Stimulated activated CD4-positive, alpha-beta T cell treated with anti-CD3 and anti-CD28 coated beads, TNF-alpha, amount 100 ng/mL, for 48 hours (primary cell): ENCODE measurements at places on chromosomes 2 and 18.

DNA sequence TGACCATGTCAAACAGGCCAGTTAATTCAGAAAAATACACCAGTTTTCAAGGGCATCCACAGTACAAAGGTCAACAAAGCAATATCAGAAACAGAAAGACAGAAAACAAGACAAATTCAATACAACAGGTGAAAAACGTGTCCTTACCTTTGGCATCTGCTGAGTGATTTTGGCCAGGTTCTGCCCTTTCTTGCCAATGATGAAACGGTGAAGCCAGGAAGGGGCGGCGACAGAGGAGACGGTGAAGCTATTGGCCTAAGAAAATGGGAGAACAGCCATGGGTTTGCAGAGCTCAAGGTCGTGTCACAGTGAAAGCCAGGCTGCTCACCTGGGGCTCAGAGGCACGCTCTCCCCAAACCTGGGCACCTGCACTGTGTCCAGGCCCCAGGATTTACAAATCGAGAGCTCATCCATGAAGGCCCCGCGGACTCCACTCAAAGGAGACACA lies 60.5 kb downstream of the HDLBP start:
- no peak for DNase-seq

DNA sequence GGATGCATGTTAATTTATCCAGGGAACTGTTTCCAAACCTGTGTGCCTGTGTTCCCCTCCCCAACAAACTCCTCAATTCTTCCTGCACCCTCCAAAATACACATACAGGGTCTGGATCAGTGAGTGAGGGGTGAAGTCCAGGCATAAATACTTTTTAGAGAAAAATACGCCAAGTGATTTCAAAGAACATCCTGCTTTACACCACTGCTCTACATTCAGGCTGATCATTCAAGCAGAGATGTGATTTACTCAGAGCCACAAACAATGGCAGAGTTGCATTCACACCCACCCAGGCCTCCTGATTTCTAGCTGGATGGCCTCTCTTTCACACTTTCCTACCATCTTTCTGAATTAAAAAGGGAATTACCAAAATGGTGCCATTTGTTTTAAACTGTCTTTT lies 289.5 kb upstream of the SLC14A2 start:
- DNase-seq, result no peak

DNA sequence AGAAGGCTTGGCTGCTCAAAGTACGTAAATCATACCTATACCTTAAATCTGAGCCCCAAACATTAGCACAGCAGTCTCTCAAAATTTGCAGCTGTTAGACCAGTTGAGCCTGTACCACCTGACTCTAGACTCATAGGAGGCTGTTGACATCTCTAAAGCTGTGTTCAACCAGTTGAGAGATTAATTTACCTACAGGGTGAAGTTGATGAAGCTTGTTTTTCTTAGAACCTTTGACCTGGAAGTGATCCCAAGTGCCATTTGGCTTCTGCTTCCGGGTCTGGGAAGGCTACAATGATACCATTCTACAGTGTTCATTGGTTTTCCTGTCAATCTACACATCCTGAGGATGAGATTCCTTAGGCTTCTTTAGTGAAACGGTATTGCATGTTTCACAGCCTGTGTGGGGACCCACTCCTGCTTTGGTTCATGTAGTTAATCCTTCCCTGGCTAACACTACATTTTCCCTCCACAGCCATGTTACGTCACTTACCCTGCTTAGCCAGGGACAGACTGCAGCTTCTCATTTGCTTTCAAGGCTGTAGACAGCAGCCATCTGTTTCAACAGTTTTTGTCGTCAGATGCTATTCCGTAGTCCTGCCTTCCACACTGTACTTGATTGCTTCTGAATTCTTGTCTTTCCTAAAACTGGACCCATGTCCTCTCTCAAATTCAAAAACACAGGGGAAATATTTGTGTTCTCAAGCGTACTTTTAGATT lies 4.7 kb upstream of the IL1RL2 start:
- DNase-seq, result no peak

DNA sequence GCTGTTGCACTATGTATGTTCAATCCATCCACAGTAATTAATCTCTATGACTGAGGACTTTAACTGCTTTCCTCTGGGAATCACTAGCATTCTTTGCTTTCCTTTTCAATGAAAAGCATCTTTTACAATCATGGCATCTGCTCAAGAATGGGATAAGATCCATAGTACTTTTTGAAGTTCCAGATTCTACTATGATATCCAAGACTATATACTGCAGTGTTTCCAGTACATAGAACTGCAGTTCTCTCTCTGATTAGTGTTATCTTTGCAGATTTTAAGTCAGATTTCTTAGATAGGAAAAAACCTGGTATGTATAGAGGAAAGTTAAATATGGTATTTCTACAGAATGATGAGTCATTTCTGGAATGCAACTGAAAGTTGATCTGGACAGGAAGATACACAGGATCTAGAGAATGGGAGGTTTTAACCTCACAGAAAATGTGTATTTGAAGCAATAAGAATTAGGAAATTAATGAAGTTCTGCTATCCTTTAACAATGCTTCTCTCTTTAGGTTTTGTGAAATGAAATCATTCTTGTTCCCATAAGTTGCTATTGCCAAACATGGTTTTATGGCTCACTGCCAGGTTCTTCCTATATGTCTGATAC lies 670.7 kb downstream of the ERBB4 start:
- no peak for DNase-seq

GRCh38 chr2:44967056-44967455 lies 25.6 kb downstream of the SIX3 start:
- no peak for DNase-seq

GRCh38 chr2:209368406-209368805 lies 55.4 kb upstream of the MAP2 start:
- no peak for DNase-seq

GRCh38 chr18:27094621-27095020 lies 90.5 kb downstream of the CHST9 start:
- DNase-seq, result no peak

DNA sequence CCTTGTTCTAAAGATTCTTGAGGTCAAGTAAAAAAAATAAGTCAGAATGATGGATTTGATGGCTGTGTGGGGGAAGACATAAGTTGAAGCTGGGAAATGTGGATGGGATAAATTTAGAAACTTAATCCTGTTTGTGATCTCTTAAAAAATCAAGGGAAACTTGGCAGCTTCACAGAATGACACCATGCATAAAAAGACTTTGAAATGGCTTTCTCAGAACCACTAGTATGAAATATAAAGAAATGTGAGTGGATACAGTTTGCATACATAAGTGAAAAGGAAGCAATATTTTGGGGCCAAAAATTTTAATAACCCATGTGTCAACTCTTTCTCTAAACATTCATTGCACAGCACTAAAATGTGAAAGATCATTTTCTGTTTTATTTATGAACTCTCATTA lies 21.7 kb downstream of the CDH19 start:
- no peak for DNase-seq

- no peak for DNase-seq
Observed at GRCh38 chr2:32680942-32681341, 53.1 kb downstream of the TTC27 start.

DNA sequence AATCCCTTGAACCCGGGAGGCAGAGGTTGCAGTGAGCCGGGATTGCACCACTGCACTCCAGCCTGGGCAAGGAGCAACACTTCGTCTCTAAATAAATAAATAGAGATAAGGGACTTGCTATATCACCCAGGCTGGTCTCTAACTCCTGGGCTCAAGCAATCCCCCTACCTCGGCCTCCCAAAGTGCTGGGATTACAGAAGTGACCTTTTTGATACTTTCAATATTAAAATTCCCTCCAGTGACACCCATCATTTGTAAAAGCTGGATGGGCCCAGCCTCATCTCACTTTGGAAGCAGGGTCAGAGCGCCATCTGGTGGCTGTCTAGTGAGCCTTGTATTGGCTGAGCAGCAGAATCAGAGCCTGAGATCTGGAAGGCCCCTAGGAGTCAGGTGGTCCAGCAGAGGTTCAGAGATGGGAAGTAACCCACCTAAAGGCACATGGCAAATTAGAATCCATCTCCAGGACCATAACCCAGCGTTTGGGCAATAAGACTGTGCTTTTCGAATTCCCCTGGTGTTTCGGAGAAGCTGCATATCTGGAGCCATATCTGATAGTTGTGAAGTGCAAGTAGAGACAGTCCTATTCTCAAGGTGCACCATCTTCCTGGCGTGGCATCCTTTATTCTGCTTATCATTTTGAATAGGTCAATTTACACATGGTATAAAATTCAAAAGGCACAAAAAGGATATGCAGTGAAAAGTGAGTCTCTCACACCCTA lies 18.3 kb upstream of the SLC35F6 start:
- peak; percentile 75 for DNase-seq

DNA sequence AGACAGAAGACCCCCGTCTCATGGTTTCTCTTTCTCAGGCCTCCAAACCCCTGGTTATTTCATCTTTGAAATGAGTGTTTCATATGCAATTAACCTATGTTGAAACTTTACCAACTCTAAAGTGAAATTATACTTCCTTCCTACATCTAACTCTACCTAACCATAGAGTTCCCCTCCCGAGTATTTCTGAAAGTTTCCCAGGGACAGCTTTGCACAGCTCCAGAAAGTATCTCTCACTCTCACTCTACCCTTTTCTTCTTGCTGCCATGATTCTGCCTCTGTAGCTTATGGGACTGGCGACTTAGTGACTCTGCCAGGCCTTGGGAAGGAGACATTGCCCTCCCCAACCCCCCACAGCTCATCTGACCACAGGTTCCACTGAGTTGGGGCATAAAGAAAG lies 107.9 kb downstream of the B3GNT2 start:
- DNase-seq, result no peak

DNA sequence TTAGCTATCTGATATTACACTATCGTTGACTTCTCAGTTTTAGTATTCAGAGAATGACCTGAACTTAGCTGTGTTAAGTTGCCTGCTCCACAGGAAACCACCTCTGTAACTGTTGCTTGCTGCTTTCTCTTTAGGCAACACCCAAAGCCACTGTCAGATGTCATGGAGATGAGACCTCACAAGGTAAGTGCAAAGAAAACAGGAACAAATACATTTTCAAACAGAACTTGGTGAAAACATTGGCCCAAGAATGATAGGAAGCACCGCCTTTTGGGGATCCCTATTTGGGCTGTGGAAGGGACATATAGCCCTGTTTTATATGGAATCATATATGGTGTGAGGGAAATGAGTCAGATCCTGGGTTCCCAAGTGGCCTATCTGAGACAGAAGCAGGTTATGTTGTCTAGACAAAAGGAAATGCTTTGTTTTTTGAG lies 143.4 kb downstream of the UBE2E3 start:
- no peak for DNase-seq

DNA sequence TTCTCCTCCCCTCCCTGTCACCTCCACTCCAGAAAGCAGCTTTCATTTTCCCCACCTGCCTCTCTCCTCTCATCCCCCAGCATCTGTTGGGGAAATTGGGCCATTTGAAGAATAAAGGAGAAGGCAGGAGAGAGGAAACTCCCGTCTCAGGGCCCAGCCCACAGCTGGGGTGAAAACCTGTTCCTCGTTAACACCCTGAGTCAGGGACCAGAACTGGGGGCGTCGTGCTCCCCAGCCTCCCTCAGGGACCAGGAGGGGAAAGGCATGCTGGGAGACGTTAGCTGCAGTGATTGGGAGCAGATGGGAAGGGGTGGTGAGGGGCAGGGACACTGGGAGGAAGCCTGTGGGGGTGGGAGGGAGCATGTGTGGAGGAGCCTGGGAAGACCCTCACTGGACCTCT lies 251.3 kb downstream of the DYSF start:
- no peak for DNase-seq

- no peak for DNase-seq
Observed at GRCh38 chr2:5330961-5331360, 361.2 kb upstream of the SOX11 start.

DNA sequence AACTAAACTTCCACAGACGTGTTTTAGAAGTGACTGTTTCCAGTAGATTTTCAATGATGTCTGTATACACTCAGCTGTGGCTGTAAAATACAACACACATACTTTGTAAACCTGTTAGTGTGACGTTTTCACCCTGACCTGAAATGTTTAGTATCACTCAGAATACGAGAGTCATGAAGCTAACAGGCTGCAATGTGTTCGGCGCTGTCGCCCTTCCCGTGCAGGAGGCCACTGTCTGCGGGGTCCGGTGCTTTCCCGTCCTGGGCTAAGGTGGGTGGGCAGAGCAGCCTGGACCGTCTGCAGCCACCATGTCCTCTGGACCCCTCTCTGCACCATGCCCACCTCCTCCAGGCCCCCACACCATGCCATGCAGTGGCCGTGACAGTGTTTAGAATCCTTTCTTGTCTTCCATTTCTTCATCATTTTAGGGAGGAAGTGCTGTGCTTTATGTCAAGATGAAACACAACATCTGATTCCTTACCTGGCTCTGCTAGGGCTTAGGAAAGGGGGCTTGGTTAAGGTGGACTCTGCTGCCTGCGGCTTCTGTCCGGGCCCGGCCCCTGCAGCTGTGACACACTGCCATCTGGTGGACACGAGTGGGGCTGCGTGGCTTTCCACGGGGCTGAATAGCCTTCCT lies 53.8 kb upstream of the RBM44 start:
- DNase-seq, result peak; percentile 34

DNA sequence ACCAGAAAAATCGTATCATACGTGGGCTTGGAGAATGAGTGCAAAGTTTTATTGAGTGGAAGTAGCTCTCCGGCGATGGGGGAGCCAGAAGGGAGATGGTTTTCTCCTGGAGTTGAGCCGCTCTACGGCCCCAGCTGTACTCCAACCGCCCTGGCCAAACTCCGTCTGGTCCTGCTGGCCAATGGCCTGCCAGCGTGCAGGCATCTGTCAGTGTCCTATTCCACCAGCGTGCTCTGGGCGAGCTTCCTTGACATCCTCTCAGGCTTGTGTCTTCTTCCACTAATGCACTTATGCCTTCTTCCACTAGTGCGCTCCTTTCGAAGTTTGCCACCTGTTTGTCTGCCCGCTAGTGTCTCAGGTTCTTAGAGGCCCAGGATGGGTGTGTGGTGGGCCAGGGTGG lies 345.5 kb upstream of the CDH19 start:
- DNase-seq, result no peak

DNA sequence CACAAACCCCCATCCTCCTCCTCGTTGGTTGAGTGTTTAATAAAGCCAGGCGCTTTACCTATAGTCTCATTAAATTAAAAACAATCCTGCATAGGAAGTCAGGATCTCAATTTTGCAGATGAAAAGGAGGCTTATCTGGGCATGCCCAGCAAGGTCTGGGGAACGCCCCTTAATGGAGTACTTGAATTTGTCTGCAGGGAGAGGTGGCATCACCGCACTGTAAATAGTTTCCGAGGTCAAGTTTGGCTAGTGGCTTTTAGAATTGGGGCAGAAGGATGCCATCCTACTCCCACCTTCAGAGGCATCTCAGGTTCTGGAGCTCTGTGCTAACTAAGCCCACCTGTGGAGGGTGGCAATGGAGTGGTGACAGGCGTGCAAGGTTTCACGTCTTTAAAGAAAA lies 149.2 kb downstream of the TGIF1 start:
- no peak for DNase-seq

DNA sequence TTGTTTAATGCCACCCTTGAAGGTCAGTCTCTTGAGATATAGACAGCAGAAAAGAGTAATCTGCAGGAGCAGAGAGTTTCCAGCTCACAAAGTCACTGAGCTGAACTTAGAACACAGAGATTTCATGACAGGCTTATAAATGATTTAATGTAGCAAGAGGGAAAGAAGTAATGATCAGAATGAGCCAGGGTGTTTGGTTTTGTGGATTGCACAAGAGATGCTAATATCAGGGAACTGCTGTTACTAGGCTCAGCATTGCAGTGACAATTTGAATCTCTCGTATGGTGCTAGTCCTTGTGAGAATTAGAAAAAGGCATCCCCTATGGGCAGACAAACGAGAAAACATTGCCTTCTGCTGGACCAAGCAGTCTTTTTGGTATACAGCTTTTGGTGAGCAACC lies 61.7 kb upstream of the ITGB6 start:
- DNase-seq, result no peak

- no peak for DNase-seq
Observed at GRCh38 chr2:232866104-232866503, 4.0 kb upstream of the SNORC start.
